Stimulated activated CD8-positive, alpha-beta memory T cell treated with anti-CD3 and anti-CD28 coated beads, Interleukin-7, amount 100 ng/mL, for 1 hour (primary cell): ENCODE measurements at places on chromosomes 3 and 15.

DNA sequence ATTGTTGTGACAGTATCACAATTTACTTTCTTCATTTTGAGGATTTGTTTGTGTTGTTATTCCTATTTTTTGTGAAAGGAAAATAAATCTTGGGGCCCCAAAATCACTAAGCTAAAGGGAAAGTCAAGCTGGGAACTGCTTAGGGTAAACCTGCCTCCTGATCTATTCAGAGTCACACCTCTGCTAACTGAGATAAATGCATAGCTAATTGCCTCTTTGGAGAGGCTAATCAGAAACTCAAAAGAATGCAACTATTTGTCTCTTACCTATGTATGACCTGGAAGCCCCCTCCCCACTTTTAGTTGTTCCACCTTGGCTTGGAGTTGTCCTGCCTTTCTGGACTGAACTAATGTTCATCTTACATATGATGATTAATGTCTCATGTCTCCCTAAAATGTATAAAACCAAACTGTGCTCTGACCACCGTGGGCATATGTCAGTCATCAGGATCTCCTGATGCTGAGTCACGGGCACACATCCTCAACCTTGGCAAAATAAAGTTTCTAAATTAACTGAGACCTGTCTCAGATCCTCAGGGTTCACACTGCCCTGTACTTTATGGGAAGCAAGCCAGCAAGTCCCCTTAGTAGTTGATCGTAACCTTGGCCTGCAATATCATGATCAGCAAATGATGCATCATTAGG is 523.2 kb upstream of the GOLIM4 start:
- no peak for DNase-seq

GRCh38 chr3:196537319-196537984 is 22.3 kb upstream of the SMCO1 start:
- DNase-seq = peak; percentile 22

- no peak for DNase-seq
These were observed 2.9 kb downstream of the IFT57 start for GRCh38 chr3:108219336-108219735.

GRCh38 chr15:94467034-94467433 is 235.7 kb downstream of the MCTP2 start:
- DNase-seq = no peak

DNA sequence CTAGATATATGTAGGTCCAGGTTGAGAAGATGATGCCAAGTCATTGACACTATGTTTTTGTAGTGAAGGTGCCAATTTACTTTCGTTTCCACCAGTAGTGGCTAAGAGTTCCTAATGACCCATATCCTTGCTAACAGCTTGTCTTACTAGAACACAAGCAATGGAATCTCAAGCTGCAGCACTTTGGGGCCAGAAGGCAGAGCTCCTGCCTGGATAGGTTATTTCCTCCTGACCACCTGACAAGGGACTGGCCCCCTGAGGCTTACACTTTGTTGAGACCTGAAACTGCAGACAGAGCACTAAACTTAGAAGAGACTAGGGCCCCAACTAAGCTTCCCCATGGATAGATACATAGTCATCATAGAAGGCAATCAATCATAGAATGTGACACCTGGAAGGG is 11.7 kb downstream of the ONECUT1 start:
- DNase-seq = no peak

- DNase-seq = no peak
These were observed 84.1 kb downstream of the PIK3R4 start for GRCh38 chr3:130662501-130662996.

- no peak for DNase-seq
These were observed 368.0 kb downstream of the NAALADL2 start for GRCh38 chr3:175227126-175227525.

DNA sequence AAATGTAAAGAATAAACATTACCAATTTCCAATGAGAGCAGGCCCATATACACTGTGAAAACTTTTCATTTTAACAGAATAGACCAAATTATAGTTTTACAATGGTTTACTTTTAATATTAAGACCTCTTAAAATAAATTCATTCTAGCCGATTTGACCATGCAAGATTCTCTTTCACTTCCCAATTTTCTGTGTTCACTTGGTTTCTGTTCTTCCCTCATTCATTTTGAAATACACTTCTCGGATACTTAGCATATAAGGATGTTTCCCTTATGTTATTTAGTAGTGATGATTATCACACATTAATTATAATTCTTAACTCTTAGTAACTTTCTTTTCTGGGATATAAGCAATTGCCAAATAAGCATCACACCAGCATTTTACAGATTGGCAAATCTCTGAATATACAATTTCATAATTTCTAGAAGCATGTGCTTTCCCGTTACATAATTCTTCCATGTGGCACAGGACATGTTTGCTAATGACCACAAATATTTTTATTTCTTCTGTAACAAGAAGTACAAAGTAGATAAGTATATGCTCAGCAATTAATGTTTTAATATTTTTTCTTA is 13.9 kb downstream of the OR5H15 start:
- no peak for DNase-seq

DNA sequence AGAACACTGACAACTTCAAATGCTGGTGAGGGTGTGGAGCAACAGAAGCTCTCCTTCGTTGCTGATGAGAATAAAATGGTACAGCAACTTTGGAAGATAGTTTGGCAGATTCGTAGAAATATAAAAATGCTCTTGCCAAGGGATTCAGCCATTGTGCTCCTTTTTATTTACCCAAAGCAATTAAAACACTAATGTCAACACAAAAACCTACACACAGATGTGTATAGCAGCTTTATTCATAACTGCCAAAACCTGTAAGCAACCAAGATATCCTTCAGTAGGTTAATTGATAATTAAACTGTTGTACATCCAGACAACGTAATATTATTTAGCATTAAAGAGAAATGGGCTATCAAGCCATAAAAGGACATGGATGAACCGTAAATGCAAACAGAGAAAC is 37.8 kb upstream of the LSAMP start:
- DNase-seq = no peak
